SK-MEL-5 (cell line): ENCODE measurements at places on chromosomes 4 and X. TPM values are rescaled to one million over a fixed set of nuclear protein-coding genes. Genes with fewer than 3 reads are reported as not detected.

PNCK gene
- 0.64 and 0.87 TPM in 2 replicates for total RNA-seq

PKD2 gene
- total RNA-seq, result 31.5 and 33.0 TPM in 2 replicates

GRCh38 chrX:154791467-154791866 lies 13.8 kb downstream of the MPP1 start:
- no peak for DNase-seq

GRCh38 chr4:128371001-128371777 lies 83.6 kb upstream of the PGRMC2 start:
- DNase-seq, result no peak

- DNase-seq, result no peak
Observed at GRCh38 chr4:152023674-152024073, 262.9 kb upstream of the GATB start.

- no peak for DNase-seq
Observed at GRCh38 chr4:96993560-96993959, 1149.7 kb downstream of the STPG2 start.

DNA sequence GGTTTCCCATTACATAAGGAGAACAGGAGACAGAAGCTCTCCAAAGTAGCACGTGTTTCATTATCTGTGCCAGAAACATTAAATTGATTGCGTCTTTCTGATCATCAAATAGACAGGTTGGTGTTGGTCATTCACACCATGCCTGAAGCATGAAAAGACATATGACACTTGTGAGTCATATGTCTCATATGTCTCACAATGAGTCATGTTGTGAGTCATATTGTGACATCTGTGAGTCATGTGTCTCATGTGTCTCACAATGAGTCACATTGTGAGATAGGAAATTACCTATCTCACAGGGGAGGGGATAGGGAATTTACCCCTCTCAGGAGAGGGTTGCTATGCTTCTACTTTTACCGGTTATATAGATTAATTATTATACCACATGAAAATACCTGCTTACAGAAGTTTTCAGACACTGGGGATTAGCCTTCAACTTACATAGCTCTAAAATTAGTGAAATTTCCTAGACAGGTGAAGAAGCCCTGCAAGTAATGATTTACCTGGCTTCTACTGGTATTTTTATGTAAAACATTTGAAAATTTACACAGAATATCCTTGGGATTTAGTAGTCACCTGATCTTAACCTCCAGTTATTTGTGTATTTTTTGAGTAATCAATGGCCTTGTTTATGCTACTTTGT lies 80.8 kb downstream of the NPFFR2 start:
- DNase-seq, result peak; percentile 28

FAM90A26 gene
- total RNA-seq, result not detected in 2 replicates

GRCh38 chrX:82218361-82218760 lies 1016.5 kb downstream of the SH3BGRL start:
- peak; percentile 58 for DNase-seq

- no peak for DNase-seq
Observed at GRCh38 chr4:99091216-99091575, 2.6 kb upstream of the ADH5 start.

DNA sequence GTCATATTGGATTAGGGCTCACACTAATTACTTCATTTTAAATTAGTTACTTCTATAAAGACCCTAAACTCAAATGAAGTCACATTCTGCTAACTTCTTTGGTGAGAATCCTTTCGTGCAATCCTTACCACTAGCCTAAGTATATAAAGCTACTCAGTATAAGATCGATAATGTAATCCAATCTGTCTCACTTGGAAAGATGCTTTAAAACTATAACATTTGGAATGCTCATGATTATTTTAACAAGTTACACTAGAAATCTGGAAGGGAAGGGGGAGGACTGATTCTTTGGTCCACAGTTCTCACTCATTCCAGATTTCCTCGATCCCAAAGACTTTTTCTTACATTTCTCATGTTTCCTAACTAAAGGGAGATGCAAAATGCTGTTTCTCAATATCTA lies 336.4 kb upstream of the SLIT2 start:
- DNase-seq, result no peak

- DNase-seq, result no peak
Observed at GRCh38 chr4:184389978-184390900, 84.1 kb downstream of the IRF2 start.

- peak; percentile 65 for DNase-seq
Observed at GRCh38 chr4:15690020-15690809, 8.6 kb downstream of the FAM200B start.

DNA sequence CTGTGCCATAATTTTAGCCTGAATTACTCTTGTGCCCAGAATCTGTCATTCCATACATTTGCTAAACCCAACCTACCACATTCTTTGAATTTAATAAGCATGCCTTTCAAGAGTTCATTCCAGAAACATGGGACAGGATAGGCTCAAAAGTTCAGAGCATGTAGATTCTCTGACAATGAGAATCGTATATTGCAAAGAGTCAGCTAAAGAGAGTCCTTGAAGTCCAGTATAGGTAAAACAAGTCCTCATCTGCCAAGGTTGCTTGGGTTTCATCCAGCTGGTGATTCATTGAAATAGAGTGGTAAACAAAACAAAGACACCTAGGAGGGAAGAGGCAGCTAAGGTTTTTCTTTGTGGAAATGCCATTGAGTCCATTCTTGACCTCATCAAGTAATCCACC lies 249.3 kb upstream of the DIPK2B start:
- no peak for DNase-seq

RAP2C gene
- 8.6 and 10.1 TPM in 2 replicates for total RNA-seq

GRCh38 chrX:151801980-151802379 lies 67.4 kb downstream of the CNGA2 start:
- DNase-seq, result peak; percentile 34

- no peak for DNase-seq
Observed at GRCh38 chr4:146107587-146108240, 67.8 kb upstream of the LSM6 start.

TRIM61 gene
- total RNA-seq, result not detected in 2 replicates

ATP7A gene
- total RNA-seq, result 16.1 and 16.2 TPM in 2 replicates

SLC34A2 gene
- total RNA-seq, result not detected in 2 replicates

ANXA3 gene
- total RNA-seq, result 16.8 and 18.8 TPM in 2 replicates

GRCh38 chr4:184102488-184102887 lies 115.2 kb downstream of the ENPP6 start:
- peak; percentile 31 for DNase-seq

- DNase-seq, result no peak
Observed at GRCh38 chrX:119589810-119590209, 15.4 kb downstream of the UBE2A start.

DNA sequence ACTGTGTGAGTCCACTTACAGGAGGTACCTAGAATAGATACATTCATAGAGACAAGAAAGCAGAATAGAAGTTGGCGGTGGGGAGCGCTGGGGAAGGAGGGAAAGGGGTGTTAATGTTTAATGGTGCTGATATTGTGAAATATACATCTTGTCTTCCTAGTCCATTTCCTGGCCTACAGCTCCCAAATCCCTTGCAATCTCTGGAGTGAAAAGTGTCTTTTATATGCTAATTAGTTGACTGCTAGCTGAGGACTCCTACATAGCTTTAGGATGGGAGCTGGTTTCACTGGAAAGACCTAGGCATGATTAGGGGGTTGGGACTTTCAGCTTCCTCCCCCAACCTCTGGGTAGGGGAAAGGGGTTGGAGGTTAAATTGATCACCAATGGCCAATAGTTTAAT lies 36.0 kb downstream of the FUNDC1 start:
- no peak for DNase-seq

DNA sequence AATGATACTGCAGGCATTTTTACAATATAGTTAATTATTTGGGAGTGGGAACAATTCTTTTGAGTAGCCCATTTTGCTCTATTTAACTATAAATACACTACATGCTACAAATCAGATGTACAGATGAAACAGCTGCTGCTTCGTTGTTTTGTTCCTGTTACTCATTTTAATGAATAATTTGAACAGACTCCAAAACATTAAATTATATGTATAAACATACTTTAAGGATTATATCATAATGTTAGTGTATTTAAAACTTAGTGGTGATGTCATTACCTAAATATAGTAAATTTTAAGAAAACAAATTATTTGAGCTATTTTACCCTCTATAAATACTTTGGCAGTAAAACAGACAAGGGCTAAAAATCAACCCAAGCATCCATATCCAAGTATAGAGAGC lies 60.7 kb downstream of the GAB1 start:
- no peak for DNase-seq

P2RY4 gene
- not detected in 2 replicates for total RNA-seq

FGF13 gene
- total RNA-seq, result 24.2 and 27.2 TPM in 2 replicates

DNA sequence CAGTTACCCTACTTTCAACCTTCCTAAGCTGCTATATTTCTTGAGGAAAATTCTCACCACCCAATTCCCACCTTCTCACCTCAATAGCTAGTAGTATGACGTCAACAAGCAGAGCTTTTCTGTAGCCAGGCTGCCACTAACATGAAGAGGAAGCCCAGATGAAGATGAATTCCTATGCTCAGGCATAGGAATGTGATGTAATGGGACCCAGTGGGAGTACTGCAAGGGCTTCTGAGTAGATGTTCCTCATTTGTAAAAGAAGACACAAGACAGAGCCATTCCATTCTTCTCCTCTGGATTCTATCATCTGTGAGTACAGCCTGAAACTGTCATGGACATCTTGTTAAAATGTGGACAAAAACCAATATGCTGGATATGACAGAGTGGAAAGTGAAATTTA lies 81.6 kb upstream of the KLF3 start:
- DNase-seq, result no peak

DNA sequence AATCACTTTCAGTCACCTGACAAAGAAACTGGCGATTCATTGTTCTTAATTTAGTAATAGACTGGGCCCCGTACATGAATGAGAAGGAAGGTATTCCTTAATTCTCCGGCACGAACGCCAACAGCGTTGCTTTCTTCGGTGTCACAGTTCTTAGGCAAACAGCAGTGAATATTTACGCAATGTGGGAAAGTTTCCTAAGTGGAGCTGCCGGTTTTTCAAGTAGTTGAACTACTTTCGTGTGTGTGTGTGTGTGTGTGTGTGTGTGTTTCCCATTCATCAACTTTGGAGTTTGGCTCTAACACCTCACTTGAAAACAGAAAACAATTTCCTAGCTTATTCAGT lies 651 bp downstream of the NXT2 start:
- DNase-seq, result no peak

- DNase-seq, result no peak
Observed at GRCh38 chr4:10535912-10536311, 78.7 kb upstream of the ZNF518B start.

PRKX gene
- 14.1 and 15.1 TPM in 2 replicates for total RNA-seq

GRCh38 chr4:158166701-158167100 lies 6.1 kb downstream of the GASK1B start:
- DNase-seq, result peak; percentile 51

DNA sequence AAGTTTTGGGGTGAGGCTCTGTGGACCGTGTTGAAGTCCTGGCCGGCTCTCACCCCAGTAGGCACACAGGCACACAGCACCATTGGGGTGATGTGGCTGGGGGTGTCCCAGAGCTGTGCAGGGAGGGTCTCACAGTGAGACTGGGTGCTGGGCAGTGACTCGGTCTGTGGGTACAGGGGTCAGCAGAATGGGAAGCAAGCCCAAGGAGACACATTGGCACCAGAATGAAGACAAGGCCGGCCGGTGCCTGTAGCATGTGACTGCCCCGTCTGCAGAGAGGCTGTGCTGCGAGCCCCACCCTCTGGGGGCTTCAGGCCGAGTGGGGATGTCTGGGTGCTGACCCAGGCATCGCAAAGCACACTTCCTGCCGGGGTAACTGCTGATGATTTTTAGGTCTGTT lies 5.2 kb downstream of the MAEA start:
- DNase-seq, result peak; percentile 30

DNA sequence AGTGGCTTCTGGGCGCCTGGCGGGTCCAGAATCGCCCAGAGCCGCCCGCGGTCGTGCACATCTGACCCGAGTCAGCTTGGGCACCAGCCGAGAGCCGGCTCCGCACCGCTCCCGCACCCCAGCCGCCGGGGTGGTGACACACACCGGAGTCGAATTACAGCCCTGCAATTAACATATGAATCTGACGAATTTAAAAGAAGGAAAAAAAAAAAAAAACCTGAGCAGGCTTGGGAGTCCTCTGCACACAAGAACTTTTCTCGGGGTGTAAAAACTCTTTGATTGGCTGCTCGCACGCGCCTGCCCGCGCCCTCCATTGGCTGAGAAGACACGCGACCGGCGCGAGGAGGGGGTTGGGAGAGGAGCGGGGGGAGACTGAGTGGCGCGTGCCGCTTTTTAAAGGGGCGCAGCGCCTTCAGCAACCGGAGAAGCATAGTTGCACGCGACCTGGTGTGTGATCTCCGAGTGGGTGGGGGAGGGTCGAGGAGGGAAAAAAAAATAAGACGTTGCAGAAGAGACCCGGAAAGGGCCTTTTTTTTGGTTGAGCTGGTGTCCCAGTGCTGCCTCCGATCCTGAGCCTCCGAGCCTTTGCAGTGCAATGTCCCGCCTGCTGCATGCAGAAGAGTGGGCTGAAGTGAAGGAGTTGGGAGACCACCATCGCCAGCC lies at the start of gene ATOH1:
ATOH1 (plus strand) TSS at position 422 of the 663 bp plus-strand sequence; CDS start at position 596, 174 bp downstream.
- DNase-seq, result peak; percentile 18

- no peak for DNase-seq
Observed at GRCh38 chr4:185394568-185395237, 1.0 kb downstream of the LRP2BP start.

DNA sequence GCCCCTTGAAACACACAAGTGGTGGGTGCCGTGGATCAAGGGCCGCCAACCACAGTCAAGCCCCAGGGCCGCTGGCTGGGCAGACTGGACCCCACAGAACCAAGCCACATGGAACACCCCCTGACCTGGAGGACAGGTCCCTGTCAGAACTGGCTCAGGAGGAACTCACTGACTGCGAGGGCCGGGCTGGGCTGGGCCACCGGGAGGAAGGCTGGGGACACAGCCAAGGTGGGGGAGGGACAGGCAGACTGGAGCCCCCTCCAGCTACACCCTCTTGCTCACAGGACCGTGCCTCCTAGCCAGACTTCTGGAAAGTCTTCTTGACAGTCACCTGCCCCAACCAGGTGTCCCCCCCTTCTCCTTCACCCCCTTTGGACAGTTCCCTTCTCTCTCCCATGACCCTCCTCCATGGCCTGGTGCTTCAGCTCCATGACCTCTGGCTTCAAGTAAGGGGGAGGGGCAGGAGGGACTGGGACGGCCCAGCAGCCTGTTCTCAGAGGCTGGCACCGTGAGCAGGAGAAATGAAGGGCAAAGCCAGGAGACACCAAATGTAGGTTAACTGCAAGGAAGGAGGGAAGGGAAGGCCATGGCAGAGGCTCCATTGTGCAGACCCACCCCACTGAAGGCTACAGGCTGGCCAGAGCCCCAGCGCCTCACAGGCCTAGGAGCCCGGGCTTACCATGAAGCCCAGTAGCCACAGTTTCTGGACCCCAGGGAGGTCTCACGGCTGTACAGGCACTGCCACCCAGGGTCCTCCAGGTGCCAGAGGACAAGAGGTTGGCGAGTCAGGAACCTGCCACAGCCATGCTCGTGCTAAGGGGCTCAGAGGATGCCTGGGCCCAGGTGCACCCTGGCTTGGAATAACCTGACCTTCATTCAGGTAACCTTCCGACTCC lies 22.6 kb upstream of the DUSP9 start:
- no peak for DNase-seq

COL25A1 gene
- 7.5 and 10.4 TPM in 2 replicates for total RNA-seq

PUDP gene
- 8.6 and 10.7 TPM in 2 replicates for total RNA-seq
